ENCODE measurements at places on chromosomes 16 and 17.
A peak's percentile ranks its signal among the peaks of the same experiment; 100 is the strongest.

- no peak for DNase-seq
These were observed 344.6 kb downstream of the SOX9 start for GRCh38 chr17:72465191-72466024.

GRCh38 chr17:13076905-13077304 lies 59.1 kb upstream of the ELAC2 start:
- no peak for DNase-seq

DNA sequence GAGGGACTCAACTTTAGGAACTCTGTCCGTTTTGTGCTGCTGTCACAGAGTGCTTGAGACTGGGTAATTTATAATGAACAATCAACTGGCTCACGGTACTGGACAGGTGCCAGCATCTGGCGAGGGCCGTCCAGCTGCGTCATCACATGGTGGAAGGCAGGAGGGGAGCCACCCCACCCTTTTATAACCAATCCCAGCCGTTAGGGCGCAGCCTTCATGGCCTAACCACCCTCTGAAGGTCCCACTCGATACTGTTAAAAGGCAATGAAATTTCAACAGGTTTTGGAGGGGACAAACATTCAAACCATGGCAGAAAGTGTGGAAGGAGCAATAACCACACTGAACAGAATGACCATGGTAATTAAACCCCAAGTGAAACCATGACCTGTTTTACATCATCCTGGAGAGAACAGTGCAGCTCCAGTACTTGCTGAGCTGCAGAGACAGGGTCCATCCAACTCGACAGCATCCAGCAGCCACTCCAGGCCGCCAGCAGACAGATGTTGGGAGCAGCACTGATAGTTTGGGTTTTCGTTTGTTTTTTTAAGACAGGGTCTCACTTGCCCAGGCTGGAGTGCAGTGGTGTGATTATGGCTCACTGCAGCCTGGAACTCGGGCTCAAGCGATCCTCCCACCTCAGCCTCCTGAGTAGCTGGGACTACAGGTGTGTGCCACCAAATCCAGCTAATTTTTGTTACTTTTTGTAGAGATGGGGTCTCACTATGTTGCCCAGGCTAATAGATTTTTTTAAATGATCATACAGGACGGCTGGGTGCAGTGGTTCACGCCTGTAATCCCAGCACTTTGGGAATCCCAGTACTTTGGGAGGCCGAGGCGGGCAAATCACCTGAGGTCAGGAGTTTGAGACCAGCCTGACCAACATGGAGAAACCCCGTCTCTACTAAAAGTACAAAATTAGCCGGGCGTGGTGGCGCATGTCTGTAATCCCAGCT lies 11.0 kb downstream of the CHMP6 start:
- DNase-seq = no peak

DNA sequence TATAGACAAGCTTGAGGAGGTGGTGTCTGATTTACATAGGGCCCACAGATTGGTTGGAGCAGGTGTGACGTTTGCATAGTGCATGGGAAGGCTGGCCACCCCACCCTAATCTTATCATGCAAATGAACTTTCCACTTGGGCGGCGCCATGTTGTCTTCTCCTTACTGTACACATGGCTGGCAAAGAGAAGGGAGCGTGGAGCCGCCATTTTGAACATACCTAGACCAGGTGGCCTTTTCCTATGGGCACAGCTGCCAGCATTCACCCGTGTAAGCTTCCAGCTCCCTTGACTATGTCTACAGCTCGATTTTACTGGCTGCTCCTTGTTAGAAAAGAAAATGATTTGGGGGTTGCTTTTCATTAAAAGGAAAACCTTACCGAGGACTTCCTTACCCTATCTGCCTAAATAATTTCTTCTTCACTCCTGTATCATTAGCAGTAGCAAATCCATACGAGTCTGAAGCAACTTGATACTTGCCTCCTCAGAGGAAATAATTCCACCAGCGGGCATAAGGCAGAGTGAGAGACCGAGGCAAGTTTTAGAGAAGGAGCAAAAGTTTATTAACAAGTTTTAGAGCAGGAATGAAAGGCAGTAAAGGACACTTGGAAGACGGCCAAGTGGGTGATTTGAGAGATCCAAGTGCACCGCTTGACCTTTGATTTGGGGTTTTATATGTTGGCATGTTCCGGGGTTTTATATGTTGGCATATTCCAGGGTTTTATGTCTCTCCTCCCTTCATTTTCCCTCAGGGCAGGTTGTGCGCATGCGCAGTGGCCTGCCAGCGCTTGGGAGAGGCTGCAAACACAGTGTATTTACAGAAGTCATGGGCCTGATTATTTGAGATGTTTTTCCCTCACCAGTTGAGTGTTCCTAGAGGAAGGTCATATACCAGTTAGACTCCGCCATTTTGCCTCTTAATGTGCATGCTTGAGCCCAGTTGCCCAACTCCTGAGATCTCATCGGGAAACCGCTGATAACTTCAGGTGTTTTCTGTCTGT lies 65.7 kb downstream of the MARF1 start:
- no peak for DNase-seq

DNA sequence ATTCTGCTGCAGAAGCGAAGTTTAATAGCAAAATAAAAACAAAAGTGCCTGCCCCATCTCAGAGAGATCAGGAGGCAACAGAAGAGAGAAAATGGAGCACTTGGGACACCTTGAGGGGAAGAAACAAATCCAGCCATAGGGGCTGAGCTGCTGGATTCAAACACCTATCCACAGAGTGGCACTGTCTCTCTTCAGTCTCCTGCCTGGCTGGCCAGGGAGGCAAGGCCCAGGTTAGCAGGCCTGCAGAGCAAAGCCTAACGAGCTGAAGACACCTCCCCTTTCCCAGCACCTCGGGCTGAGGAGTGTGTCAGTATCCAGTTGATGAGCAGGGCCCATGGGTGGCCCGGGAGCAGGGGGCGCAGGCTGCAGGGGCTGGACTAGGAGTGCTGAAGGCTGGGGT lies 8.8 kb upstream of the KRT31 start:
- no peak for DNase-seq

GRCh38 chr16:29743475-29743826 lies 2.3 kb downstream of the C16orf54 start:
- no peak for DNase-seq

DNA sequence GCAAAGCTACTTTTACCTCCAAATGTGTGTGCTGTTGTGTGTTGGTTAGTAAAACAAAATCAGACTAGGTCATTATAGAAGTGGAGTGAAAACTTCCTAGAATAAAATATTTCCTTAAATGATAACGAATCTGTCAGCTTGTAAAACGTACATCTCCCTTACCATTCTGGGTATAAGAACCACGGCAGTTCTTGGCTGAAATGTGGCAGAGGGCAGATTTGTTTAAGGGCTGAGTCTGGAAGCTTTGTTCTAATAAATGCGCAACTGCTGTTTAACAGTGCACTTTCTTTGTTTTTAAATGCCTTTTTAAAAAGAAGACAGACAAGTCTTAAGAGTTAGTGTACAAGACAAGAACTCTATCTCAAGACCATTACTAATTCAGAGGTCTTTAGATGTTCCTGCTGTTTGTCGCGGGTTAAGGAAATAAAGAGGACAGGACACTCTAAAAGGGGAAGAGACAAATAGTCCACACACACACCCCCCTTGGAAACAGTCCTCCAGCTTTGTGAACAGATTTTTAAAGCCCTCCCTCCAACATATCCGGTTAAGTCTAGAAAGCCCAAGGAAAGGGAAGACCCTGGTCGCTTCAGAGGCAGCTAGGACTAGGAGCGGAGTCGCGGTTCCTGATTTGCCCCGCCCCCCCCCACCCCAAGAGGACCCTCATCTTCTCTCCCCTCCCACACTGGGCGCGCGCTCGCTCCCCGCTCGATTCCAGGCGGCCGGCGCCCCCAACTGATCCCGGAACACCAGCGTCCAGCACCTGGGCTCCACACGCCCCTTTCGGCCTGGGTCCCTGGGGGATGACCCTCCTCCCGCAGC lies 658 bp downstream of the SYNRG start:
- peak; percentile 59 for DNase-seq

GRCh38 chr16:66592241-66592640 lies 12.3 kb upstream of the CMTM3 start:
- no peak for DNase-seq

DNA sequence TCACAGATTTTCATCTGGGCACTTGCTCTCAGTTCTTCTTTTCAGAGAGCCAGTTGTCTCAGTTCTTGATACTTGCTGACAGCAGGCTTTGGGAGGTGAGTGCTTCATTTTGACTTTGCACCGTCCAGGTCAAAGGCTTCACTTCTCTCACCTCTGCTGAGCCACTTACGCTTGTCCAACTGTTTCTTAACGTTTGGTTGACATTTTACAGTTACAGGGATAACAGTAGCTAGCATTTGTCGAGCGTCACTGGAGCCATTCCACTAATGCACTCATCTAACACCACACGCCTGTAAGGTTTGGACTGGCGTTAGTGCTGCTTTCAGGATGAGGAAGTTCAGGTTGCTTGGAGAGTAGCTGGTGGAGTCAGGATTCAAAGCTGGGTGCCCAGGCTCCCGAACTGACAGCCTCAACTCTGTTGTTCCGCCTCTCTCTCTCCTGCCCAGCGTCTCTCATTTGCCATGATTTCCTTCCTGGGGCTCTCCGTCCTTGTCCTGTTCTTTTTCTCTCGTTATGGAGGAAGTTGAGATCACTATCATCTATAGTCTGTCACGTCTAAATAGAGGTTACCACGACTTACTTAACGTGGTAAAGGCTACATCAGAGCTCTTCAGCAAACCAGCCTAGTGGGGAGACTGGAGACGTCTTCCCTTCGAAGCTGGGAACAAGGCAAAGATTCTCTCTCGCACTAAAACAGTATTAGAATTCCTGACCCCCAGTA lies 220.8 kb downstream of the RPTOR start:
- no peak for DNase-seq

DNA sequence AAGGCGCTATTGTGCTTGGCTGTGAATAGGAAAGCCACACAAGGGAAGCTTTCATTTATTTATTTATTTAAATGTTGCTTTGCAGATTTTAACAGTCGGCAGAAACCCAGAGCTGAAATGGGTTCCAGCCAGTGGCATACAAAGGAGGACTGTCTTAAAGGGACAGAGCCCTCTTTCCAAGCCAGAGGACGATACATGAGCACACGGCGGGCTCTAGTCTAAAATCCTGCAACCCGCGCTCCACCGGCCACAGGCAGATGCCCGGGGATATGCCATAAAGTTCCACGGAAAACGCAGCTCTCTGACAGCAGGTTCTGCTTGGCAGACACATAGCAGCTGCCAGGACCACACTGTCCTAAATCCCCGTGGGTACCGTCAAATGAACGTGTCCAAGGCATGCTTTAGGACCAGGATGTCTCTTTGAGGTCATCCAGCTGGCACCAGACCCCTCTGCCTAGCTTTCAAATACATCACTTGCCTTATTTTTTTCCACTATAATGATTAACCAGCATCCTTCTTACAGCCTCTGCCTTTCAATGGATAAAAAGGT lies 64.6 kb downstream of the CYTH1 start:
- no peak for DNase-seq

- DNase-seq = no peak
These were observed 7.6 kb downstream of the XPO6 start for GRCh38 chr16:28204204-28204603.

- no peak for DNase-seq
These were observed 58.6 kb upstream of the TNRC6A start for GRCh38 chr16:24670623-24671454.

- peak; percentile 68 for DNase-seq
These were observed 18.8 kb downstream of the XPO6 start for GRCh38 chr16:28192806-28193529.

GRCh38 chr16:2235695-2236336 lies 428 bp upstream of the DNASE1L2 start:
- DNase-seq = no peak

DNA sequence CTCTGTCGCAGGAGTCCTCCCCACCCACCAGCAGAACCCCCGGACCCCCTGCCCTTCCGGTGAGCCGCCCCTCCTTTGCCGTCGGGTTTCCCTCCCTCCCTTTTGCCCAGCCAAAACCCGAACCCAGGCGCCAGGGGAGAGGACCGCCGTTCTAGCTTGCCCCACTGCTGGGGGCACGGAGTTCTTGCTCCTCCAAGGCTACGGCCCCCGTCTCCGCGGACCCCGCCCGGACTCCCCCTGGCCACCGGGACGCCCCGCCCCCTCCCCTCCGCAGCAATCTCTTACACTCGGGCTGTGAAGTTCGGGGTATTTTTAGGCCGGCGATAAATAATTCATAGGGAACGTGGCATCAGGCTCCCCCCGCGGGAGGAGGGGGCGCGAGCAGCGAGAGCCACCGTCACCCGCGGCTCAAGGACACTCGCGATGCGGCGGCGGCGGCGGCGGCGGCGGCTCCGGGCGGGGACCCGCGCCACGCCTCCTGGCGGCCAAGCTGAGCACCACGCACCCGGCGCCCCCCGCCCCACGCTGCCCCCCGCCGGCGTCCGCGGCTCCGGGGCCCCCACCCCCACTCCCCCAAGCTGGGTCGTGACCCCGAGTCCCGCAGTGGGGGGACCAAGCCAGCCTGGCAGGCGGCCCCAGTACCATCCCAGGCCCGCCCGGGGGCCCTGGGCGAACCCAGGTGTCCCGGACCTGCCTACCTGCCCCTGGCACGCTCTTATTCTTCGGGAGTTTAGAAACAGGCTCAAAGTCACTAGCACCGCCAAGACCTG lies at the start of gene GRIN2C:
TSS of gene GRIN2C (minus strand) at position 427 of the 770 bp plus-strand sequence. CDS start 4,793 bp downstream, outside the sequence.
- DNase-seq = no peak

DNA sequence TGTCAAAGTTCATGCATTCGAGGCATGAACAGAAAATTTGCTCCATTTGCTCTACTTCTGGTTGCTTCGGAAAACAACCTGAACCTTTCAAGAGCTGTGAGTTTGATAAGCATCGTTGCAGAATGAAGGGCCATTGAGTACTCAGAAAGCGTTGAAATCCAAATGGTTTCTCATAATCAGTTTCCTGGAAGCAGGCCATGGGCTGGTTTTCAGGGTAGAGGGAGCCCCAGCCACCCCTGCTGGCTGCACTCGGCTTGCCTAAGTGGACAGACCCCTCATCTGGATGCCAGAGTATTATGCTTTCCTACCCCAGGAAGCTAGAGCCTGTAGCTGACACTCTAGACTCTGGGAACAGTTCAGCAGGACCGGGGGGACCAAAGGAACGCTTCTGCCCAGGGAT lies 24.4 kb downstream of the SCNN1G start:
- no peak for DNase-seq

- no peak for DNase-seq
These were observed 188.4 kb downstream of the AATF start for GRCh38 chr17:37137070-37137610.

GRCh38 chr17:5892921-5893675 lies 177.1 kb upstream of the WSCD1 start:
- DNase-seq = no peak

DNA sequence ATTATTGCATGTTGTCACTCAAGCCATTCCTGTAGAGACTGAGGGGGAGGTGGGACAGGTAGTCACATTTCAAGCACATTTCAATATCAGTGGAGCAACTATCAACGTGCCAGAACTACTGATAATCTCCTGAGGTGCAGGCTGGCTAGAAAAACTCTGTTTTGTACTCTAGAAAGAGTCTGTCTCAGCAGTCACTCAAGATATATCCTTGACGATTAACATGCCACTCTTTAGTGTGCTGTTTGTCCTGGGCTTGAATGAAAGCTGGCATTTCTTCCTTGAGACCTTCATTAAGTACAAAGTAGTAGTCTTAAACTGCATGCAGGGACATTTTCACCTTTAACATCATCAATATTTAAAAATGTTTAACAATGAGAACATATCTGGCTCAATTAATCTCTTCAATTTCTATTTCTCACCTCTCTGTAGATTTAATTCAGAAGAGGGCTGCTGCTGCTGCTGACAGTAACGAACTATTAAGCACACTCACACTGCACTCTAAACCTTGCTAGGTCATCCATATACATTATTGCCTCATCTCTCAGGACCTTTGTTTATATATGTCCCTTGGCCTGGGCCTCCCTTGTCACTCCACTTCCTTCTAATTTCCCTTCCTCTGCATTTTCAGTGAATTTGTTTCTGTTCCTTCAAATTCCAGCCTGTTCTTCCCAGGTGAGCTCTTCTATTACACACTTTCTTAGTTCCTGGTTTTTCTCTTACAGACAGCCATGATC lies 412.0 kb downstream of the HAPSTR1 start:
- no peak for DNase-seq
